ENCODE measurements at places on chromosomes 1 and 21.

GRCh38 chr1:155321639-155322503 lies 1.2 kb downstream of the RUSC1 start:
- peak; percentile 31 for DNase-seq

GRCh38 chr1:168629466-168629865 lies 53.1 kb downstream of the XCL1 start:
- no peak for DNase-seq

- no peak for DNase-seq
These were observed 244.1 kb upstream of the MAP1LC3C start for GRCh38 chr1:242242983-242243382.

- no peak for DNase-seq
These were observed 35.9 kb upstream of the ZRANB2 start for GRCh38 chr1:71116729-71117128.

DNA sequence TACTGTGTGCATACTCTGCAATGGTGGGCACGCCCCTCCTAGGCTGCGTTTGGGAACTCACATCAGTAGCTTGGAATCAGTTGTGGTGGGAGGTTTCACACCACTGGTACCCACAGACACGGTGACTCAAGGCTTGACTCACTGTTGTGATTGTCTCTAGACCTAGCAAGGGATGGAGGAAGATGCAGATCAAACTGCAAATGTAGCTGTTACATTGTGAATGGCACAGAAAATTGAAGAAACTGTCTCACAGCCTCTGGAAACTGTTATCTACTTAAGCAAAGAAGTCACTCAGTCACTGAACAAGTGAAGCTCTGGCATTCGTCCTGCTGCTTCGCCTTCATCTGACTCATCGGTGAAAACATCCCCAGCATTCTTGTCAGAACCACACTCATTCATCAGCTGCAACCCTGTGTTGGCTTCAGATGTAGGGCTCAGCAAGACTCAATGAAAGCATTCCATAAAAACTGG lies 59.5 kb downstream of the POFUT2 start:
- DNase-seq: no peak

GRCh38 chr1:59692591-59692990 lies 122.2 kb upstream of the HOOK1 start:
- no peak for DNase-seq

GRCh38 chr21:39084979-39085729 lies 98.1 kb downstream of the PSMG1 start:
- no peak for DNase-seq

Data from left colon (tissue), 2 donors.